ENCODE measurements at places on chromosomes 5 and 9. TPM values are rescaled to one million over a fixed set of nuclear protein-coding genes. Genes with fewer than 3 reads are reported as not detected.

Gene OR13C3
- total RNA-seq = not detected

Gene C5
- total RNA-seq = 2.7 TPM

Gene IFNK
- total RNA-seq = not detected

Gene SUSD3
- 0.40 TPM for total RNA-seq

Gene ABLIM3
- 3.8 TPM for total RNA-seq

Gene IRX2
- 21.5 TPM for total RNA-seq

Gene SPATA31C2
- total RNA-seq = not detected

Gene DOCK8
- total RNA-seq = 5.9 TPM

Gene BAG1
- 44.0 TPM for total RNA-seq

Gene OTP
- not detected for total RNA-seq

Gene GNE
- 27.0 TPM for total RNA-seq

Gene MYORG
- 0.23 TPM for total RNA-seq

Gene ACSL6
- 1.1 TPM for total RNA-seq

Gene FAM151B
- total RNA-seq = 2.6 TPM

Gene SOX30
- not detected for total RNA-seq

Gene PITX1
- 217 TPM for total RNA-seq

Gene HTR1A
- not detected for total RNA-seq
